Inflammatory macrophage treated with lipopolysaccharide for 1 hour (primary cell): ENCODE measurements at places on chromosomes 3 and 15.

GRCh38 chr3:100877286-100877685 is 115.9 kb downstream of the ABI3BP start:
- no peak for DNase-seq

DNA sequence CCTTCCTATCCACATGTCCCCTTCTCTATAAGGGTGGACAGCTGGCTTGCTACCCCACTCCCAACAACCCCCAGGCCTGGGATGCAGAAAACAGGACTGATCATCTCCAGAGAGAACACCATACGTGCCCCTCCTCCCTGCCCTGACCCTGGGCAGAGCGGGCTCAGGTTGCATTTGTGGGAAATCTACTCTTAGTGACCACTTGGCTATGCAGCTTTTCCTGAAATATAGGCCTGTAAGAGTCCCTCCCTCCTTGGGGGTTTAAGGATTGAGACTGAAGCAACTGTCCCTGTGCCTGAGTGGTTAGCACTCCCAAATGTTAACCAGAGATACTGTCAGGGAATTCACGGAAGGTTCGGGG is 11.7 kb downstream of the SH2D7 start:
- DNase-seq = no peak

DNA sequence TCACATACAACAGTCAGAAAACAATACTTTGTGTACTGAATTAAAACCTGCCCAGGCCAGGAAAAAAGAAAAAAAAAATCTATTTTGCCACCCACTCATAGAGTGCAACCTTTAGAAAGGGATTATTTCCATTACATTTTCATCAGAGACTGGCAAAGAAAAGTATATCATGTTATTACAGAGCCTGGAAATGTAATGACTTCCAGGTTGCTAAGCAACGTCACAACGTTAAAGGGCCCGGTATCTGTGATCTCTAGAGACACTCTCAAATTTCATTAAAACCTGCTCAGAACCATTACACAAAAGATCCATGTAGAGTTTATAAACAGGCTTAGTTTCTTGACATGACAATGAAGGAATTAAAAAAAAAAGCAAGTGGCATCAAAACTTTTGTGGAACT is 170.5 kb downstream of the CTNNB1 start:
- DNase-seq = no peak

GRCh38 chr3:53236112-53236841 is 19.5 kb downstream of the TKT start:
- peak; percentile 68 for DNase-seq

DNA sequence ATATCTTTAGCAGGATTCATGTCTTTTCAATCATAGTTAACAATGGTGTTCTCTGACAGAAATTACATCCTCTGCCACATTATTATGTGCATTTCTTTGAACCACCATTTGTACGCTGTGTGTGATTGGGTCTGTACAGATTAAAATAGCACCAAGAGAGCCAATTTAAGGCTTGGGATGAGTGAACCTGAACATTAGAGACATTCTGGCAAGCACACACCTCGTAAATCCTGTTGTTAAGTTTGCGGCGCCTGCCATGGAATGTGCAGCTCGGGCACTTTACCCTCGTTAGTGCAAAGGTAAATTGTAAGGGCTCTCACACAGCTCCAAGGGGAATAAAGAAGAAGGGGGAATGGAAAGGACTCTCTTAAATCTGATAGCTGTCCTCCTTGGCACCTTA is 482.4 kb upstream of the DPPA4 start:
- DNase-seq = no peak

- no peak for DNase-seq
These were observed 19.3 kb upstream of the CHD2 start for GRCh38 chr15:92880796-92881195.

GRCh38 chr3:158456114-158456513 is 114.9 kb upstream of the MLF1 start:
- no peak for DNase-seq

- DNase-seq = no peak
These were observed 38.6 kb downstream of the TRPM1 start for GRCh38 chr15:31062911-31063310.

DNA sequence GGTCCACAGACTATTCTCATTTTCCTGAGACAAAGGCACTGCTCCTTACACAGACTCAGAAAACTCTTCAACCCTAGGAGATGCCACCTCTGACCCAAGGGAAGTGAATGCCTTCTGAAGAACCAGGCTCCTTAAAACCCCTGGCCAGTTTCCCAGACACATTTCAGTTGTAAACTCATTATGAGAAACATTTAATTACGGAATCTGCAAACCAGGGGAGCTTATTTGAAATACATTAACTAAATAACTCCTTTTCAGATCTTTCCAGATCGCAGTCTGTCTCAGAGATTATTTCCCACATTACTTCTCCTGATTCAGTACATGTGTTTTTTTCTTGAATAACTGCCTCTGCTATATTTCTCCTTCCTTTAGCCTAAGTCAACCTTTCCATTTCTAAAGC is 17.6 kb downstream of the MYO5A start:
- no peak for DNase-seq

- DNase-seq = no peak
These were observed 79.2 kb upstream of the OCA2 start for GRCh38 chr15:28178290-28178689.

GRCh38 chr3:182730675-182731042 is 62.6 kb upstream of the ATP11B start:
- no peak for DNase-seq

DNA sequence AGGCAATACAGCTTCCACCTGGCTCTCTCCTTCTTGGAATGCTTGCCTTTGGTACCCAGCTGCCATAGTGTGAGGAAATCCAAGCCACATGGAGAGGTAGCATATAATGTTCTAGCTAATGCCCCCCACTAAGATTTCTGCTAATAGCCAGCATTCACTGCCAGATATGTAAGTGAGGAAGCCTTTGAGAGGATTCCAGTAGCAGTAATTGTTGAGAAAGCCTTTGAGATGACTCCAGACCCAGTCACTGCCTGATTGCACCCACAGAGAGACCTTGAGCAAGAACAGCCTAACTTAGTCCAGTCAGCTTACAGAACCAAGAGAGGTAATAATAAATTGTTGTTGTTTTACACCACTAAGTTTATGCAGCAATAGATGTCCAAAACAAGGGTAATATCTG is 63.1 kb downstream of the STRIT1 start:
- peak; percentile 15 for DNase-seq

- no peak for DNase-seq
These were observed 19.2 kb downstream of the GRIP2 start for GRCh38 chr3:14520967-14521366.

- peak; percentile 84 for DNase-seq
These were observed 65.8 kb downstream of the MB21D2 start for GRCh38 chr3:192851821-192852372.

DNA sequence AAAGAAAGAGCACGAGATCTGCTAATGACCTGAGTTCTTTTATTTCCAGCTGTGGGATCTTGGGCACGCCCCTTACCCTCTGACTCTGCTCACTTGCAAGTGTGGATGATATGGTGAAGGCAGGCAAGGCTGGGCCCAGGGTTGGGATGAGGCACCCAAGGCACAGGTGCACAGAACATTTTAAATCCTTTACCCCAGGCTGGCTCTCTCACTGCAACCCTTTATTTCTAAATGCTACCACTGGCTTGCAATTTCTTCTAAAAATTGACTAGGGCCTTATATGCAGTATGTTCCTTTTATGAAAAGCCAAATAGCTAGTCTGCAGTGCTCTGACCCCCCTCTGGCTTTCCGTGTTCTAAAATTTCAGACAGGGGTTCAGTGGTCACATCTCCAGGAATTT is 237.7 kb downstream of the VPS13C start:
- DNase-seq = no peak

GRCh38 chr15:101233651-101234280 is 18.1 kb downstream of the CHSY1 start:
- DNase-seq = no peak

GRCh38 chr3:197749315-197749600 is 425 bp upstream of the FYTTD1 start:
- no peak for DNase-seq

GRCh38 chr3:72185549-72186399 is 400.8 kb upstream of the PROK2 start:
- no peak for DNase-seq

GRCh38 chr3:137762674-137763593 is 1.2 kb upstream of the SOX14 start:
- DNase-seq = no peak

GRCh38 chr3:44330444-44330843 is 8.1 kb upstream of the TCAIM start:
- no peak for DNase-seq

GRCh38 chr15:42820811-42821210 is 83.9 kb upstream of the CDAN1 start:
- no peak for DNase-seq

DNA sequence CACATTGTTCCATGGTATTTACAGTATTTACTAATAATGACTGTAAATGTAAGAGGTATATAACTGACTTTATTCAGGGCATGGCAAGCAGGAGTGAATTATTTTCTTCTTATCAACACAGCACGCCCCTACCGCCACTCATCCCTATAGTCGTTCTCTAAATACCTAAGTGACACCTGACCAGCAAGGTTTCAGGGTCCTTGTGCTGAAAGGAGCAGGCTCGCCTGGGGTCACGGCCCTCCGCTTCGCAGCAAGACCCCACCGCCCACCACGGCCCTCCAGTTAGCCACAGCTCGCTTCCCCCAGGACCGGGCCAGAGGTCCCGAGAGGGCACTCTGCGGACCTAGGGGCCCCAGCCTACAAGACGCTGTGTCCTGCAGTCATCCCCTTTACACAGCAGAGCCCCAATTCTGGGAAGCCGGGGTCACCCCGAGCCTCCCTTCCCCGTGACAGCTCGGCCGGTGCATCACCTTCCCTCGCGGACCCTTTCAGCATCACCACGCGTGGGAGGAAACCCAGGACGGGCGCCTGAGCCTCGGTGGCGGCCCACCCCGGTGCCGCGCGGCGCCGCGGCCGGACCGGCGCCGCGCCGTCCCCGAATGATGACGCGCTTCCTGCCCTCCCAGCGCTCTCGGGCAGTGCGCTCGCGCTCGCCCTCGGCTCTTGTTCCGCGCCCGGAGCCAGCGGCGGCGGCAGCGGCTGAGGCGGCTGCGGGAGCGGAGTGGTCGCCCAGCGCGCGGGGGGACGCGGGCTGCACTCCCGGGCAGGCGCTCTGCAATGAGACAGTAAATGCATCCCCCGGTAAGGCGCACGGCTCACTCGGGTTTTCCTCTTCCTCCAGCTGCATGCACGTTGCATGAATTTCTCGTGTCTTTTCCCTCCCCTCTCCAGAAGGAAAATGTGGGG is 225.1 kb upstream of the C2CD4B start:
- DNase-seq = peak; percentile 76

DNA sequence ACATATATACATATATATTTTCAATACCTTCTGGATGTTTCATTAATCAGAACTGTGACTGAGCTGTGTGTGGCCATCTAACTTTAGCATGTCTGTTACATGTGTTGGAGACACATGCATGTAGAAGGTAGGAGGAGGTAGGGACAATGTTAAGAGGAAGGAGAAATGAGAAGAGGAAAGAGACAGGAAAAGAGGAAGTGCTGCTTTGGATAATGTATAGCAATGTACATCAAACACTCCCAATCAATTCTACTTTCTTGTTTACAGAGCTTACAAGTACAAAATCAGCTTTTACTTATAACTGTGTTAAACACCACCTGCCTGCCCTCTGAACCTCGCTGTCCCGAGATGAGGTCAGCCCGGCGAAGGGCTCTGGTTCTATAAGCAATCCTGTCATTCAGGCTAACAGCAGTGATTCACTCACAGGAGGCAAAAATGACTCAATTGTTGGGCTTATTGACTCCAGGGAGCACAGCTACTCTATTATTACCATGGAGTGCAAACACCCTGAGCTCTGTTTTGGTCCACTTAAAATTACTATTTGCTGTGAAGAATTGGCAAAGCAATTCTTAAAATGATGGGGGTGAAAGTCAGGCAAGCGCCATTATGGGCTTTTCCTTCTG is 188.9 kb downstream of the MEIS2 start:
- no peak for DNase-seq

DNA sequence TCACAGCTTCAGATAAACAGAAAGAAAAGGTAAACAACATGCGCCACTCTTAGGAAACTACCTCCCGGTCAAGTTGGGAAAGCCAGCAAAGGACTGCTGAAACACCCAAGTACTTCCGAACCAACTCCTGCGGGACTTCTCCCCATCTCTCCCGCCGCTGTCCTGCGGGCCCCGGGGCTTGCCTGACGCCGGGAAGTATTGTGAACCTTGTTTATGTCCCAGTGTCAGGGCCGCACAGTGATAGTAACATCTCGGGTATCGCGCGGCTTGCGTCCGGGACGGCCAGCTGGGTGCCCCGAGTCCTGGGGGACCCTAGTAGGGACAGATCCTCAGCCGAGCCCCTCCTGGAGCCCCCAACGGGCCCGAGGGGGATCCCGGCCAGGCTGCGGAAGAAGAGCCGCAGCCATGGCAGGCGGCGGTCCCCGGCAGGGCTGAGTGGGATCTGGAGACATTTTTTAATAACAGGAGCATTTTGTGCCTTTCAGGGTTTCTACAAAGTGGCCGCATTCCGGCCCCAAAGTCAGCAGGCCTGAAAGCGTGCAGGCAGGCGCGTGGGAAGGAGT is 756 bp downstream of the CLPX start:
- DNase-seq = peak; percentile 41

- no peak for DNase-seq
These were observed 40.9 kb upstream of the LARS2 start for GRCh38 chr3:45347315-45348000.

GRCh38 chr3:107959550-107960154 is 131.2 kb downstream of the CD47 start:
- DNase-seq = peak; percentile 14

GRCh38 chr3:187750513-187751123 is 5.3 kb upstream of the BCL6 start:
- no peak for DNase-seq

GRCh38 chr3:31659246-31659645 is 126.5 kb downstream of the STT3B start:
- DNase-seq = no peak

DNA sequence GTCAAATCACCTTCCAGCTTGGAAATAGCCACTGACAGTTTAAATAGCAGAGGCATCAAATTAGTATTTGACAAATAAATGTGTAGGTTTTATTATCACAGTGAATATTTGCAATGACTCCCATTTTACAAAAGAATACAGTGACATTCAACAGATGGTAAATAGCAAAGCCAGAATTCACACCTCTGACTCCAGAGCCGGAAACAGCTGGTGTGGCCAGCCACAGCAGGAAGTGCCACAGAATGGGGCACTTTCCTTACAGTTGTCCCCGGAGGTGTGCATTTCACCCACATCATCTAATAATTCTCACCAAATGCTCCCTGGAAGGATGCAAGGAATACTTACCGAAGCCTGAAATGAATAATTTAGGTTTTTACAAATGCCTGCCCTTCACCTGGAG is 295.7 kb upstream of the WNT5A start:
- DNase-seq = no peak
